Tongue (tissue), 3 donors: ENCODE measurements at places on chromosomes 1 and 21. TPM values are rescaled to one million over a fixed set of nuclear protein-coding genes. Genes with fewer than 3 reads are reported as not detected.
A peak's percentile ranks its signal among the peaks of the same experiment; 100 is the strongest.

DNA sequence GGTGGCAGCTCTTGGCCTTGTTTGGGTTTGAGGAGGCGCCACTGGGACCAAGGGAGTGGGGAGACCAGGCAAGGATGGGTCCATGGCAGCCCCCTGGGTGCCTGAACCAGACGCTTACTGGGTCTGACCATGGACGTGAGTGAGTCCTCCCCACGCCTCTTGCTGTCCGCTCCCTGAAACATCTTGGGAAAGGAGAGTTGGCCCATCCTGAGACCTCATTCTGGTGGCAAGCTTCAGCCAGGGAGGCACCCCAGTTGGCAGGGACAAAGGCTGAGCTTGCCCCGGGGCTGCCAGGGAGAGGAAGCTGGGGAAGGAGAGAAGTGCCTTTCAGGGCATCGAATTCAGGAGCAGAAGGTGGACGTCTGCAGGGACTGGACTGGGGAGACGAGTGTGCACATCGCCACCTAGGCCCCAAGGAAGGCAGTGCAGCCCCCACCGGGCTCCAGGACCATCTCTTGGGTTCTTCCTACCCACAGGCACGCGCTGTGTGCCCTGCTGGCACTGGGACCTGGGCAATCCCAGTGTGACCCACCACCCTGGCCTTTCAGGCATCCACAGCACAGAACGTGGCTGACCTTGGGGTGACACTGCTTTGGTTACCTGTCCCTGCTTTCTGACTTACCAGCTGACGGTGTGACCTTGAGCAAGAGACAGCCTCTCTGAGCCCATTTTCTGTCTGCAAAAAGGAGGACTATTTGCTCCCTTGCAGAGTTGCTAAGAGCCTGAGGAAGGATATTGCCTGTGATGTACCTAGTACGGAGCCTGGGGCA, 132.9 kb upstream of the WNT4 start:
- peak; percentile 77 for DNase-seq

GRCh38 chr1:58648842-58649241, 51.0 kb downstream of the MYSM1 start:
- no peak for DNase-seq

DNA sequence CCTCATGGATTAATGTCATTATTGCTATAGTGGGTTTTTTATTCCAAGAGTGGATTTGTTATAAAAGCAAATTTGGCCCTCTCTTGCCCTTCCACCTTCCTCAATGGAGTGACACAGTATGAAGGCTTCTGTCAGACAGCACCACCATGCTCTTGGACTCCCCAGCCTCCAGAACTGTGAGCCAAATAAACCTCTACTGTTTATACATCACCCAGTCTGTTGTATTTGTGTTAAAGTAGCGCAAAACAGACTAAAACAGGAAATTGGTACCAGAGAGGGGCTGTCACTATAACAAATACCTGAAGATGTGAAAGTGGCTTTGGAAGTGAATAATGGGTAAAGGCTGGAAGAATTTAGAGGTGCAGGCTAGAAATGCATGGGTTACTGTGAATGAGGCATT, 38.0 kb upstream of the DMRTB1 start:
- DNase-seq = no peak

DNA sequence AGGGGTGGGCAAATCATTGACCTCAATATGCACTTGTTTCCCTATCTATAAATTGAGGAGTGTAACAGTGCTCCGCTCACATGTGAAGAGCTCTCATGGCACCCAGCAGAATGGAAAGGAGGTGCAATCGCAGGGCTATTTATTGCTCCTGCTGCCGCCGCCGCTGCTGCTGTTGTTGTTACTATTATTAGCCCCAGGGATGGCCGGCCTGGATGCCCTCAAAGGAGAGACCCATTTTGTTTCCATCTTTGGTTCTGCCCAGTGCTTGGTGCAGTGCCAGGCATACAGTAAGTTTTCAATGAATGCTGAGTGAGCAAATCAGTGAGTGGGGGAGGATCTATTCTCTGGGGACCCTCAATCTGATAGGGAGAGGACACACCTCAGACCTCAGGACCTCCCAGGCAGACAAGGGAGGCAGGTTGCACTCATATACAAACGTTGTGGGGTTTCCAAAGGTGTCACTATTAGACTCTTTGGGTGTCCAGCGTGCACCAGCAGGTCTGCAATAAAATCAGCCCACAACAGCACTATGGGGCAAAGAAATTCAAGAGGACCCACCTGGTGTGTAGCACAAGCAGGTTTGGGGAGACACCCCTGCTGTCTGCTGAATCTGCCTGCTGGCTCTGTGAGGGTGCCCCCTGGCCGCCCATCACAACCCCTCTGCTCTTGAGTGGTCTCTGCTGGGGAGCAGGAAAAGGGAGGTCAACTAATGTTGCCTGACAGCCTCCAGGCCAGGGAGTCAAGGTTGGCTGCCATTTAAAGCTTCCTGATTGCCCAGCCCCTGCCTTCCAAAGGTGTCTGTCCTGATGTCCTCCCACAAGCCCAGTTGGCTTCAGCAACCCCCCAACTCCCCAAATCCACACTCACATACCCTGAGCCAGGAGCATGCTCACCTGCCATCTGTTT, 136.3 kb downstream of the ACTL8 start:
- DNase-seq = no peak

The GJA4 gene
- total RNA-seq = 25.8 TPM
